ENCODE measurements at places on chromosomes 1 and 21.

- DNase-seq = peak; percentile 36
Observed at GRCh38 chr1:153728305-153729066, 636 bp downstream of the INTS3 start.

- no peak for DNase-seq
Observed at GRCh38 chr1:85681087-85681486, 27.1 kb downstream of the ZNHIT6 start.

GRCh38 chr1:41626616-41627375, 142.3 kb upstream of the EDN2 start:
- DNase-seq = peak; percentile 73

GRCh38 chr1:234222561-234223280, 150.5 kb upstream of the COA6 start:
- DNase-seq = no peak

DNA sequence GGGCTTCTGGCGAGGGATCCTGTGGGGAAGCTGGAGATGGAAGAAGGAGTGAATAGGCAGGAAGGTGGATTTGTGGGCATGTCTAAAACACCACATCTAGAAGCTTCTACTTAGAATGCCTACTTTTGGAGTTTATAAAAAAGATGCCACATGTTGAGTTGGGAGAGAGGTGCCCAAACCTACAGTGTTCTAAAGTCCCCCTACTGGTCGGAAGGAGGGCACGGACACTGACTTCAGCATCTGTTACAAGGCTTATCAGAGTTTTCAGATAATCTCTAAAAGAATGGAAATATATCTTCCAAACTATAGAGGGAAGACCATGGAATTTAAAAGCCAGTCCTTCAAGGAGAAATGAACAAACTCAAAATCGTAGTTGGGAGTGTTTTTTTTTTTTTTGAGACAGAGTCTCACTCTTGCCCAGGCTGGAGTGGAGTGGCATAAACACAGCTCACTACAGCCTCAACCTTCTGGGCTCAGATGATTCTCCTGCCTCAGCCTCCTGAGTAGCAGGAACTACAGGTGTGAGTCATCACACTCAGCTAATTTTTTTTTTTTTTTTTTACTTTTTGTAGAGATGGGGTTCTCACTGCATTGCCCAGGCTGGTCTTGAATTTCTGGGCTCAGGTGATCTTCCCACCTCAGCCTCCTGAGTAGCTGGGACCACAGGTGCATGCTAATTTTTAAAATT, 14.8 kb downstream of the IBA57 start:
- no peak for DNase-seq

GRCh38 chr1:3762151-3762872, 10.1 kb downstream of the CCDC27 start:
- DNase-seq = no peak

DNA sequence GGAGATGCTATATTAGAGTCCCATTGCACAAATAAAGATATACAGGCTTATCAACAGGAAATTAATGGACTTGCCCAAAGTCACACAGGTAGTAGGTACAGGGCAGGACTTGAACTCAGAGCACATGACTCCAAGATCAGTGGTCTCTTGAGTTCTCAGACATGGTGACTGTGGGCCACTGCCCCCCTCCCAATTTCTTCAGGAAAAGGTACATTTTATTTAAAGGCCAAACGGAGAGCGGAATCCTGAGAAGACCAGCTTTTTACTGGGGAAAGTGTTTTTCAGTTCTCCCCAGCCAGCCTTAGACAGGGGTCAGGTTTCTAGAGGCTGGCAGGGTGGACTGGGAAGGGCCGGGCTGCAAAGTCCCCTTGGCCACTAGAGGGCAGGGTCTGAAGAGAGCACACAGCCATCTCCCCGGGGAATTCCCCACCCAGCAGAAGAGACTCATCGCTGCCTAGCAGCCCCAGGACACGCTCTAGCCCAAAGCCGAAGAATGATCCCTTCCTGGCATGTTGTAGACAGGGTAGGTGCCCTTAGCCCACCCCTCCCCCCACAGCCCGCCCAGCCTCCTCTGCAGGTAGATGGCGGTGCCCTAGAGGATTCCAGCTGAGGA, 29.7 kb downstream of the ACP6 start:
- DNase-seq = peak; percentile 86

GRCh38 chr1:39183503-39184353, 20.8 kb upstream of the MACF1 start:
- DNase-seq = peak; percentile 86

DNA sequence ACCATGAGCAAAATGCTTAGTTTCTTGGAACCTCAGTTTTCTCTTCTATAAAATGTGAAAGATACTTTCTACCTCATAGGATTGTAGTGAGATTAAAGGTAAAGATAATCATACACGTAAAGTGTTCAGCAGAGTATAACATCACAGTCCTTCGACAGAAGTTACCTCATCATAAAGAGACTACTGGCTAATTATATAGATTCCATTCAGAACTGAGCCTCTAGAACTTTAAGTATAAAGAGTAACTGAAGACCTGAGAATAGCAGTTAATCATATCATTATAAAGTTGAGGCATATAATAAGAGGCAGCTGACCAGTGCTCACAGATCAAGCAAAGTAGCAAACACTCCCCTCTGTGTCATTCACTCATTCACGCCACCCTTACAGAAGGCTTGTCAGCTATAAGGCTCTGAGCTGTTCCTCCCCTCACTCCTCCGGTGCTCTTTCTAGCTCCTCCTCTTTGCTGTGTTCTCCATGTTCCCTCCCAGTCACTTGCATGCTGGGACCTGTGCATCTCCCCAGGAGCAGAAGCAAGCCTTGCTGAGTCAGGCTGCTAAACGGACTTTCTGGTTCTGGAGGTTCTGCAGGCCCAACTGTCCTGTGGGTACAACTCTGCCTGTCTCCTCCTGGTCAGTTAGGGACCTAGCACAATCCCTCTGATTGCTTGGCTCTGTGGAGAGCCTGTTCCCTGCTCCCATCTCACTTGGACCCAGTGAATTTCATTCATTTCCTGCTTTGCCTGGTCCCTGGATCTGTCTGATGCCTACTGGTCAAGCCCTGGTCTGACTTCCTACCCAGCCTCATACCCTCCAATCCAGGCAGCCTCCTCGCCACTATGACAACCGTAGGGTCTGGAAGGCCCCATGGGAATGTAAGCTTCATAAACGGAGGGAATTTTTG, 28.3 kb upstream of the LY9 start:
- DNase-seq = peak; percentile 65

- no peak for DNase-seq
Observed at GRCh38 chr1:245870698-245871097, 636.4 kb downstream of the SMYD3 start.

DNA sequence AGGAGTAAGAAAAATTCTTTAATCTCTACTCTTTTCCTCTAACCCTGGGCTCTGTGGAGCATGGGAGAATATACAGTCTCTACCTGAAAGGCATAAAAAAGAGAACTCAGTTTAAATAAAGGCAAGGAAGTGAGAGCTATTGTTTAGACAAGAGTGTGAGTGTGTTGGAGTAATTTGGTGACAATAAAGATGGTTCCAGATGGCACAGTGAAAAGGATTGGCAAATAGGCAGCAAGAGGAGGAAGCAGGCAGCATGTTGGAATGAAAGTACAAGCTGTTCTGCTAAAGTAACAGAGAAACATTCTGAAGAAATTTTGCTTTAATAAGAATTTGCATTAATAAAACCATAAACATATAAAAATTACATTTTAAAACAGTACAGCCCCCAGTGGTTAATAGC, 163.4 kb downstream of the DNM3 start:
- DNase-seq = no peak

GRCh38 chr1:205438213-205439158, 16.6 kb upstream of the LEMD1 start:
- no peak for DNase-seq

- peak; percentile 41 for DNase-seq
Observed at GRCh38 chr1:145846201-145846612, 777 bp downstream of the NUDT17 start.

- no peak for DNase-seq
Observed at GRCh38 chr1:44235808-44236207, 22.5 kb downstream of the DMAP1 start.

DNA sequence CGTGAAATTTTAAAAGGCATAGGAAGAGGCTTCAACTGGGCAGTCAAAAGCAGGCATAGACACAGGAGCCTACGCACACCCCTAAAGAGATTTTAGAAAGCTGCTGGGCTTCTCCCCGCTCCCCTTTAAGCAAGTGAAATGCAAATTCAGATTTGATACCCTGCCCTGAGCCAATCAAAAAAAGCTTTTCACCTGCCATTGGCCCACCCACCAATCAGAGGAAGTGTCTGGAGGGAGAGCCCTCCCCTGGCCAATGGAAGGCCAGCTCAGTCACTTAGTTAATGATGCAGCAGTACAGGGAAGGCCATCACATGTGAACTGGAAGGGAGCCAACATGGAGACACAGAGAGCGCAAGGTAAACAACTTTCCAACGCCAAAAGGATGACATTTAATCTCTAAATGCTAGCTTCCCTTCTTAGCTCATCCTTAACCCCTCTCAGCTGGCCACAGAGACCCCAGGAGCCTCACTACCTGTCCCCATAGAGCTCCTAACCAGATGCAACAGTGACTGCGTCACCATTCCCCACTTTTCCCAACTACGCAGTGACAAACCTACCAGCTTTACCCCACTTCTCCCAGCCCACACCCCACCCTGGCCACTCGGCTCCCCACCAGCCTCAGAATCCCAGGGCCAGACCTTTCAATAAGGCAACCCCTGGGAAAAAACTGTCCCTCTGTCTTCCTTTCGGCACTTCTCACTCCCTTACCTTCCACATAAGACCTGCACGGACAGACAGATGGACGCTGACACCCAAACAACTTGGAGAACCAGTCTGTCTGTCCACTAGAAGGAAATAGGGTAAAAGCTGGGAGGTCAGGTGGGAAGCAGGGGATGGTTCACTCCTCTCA, 71.0 kb downstream of the CD46 start:
- DNase-seq = peak; percentile 76

- peak; percentile 43 for DNase-seq
Observed at GRCh38 chr1:161258439-161259344, at the start of gene PCP4L1. Gene PCP4L1, plus strand, starts transcription at chr1:161258745. Its CDS starts 230 bp downstream, at chr1:161258975.

DNA sequence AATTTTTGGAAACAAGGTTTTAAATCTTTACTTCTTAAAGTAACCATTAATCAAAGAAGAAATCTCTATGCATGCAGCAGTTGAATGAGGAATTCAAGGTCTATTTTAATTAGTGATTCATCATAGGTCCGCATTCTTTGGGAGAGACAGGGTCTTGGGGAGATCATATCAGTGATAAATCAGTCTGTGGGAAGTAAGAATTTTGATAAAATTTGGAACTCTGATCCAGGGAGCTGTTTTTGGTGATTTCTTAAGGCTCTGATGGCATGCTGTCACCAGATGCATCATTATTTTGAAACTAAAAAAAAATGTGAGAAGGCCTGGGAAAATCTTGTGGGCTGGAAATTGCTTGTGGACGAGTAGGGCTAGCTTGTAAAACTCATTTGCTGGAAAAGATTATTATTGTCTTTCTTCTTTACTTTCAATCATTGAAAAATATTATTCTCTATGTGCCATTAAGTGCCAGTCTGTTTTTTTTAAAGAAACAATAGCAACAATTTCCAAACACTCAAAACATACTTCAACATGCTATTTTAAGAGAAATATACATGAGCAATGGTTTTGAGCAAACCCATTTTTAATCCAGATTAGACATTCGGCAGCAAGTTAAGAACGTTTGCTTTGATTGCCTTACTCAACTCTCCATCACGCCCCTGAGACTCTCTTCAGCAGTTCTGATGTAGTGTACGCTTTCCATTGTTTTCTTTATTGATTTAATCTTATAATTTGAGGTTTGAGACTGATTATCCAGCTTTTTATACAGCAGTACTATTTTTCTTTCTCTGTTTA, 62.6 kb downstream of the ZBTB18 start:
- DNase-seq = no peak

DNA sequence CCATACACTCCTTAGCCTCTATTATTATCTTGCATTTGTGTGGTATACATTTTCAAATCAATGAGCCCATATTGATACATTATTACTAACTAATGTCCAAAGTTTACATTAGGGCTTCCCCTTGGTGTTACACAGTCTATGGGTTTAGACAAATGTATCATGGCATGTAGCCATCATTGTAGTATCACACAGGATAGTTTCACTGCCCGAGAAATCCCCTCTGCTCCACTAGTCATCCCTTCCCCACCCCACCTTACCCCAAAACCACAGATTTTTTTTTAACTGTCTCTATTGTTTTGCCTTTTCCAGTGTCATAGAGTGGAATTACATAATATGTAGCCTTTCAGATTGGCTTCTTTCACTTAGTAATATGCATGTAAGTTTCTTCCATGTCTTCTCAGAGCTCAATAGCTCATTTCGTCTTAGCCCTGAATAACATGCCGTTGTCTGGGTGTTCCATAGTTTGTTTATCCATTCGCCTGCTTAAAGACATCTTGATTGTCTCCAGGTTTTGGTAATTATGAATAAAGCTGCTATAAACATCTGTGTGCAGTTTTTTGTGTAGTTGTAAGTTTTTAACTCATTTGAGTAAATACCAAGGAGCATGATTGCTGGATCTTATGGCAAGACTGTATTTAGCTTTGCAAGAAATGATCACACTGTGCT, 86.4 kb upstream of the LYST start:
- DNase-seq = peak; percentile 62

DNA sequence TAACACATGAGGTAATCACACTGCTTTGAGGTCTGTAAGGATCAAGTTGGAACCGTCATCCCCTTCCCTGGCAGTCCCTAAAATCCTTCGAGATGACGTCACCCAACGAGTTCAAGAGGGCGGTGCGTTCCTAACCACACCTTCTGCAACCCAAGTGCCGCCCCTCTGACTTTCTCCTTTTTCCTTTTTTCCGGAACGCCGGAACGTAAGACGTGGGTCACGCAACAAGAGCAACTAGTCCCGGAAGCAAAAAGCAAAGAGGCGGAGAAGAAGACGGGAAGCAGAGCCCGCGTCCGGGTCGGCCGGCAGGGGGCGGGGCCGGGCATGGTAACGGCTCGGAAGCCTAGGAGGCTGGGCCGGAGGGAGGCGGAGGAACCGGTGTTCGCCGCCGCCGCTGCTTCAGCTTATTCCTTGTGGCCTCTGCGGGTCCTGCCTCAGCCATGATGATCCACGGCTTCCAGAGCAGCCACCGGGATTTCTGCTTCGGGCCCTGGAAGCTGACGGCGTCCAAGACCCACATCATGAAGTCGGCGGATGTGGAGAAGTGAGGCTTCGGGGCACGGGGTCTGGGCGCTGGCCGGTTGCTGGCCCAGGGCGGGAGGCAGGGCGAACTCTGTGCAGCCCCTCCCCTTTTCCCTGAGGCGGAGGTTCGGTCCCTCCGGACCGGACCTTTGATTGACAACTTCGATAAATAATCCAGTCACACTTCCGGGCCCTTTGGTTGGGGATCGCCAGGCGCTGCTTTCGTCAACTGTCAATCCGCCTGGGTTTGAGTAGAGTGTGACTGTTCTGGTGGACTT, at the start of gene TIPRL:
Gene TIPRL, plus strand, starts transcription at position 325 of the 800 bp plus-strand sequence. Its CDS starts 116 bp downstream, at position 441.
- peak; percentile 95 for DNase-seq

- no peak for DNase-seq
Observed at GRCh38 chr1:162663086-162663485, 30.8 kb downstream of the DDR2 start.

DNA sequence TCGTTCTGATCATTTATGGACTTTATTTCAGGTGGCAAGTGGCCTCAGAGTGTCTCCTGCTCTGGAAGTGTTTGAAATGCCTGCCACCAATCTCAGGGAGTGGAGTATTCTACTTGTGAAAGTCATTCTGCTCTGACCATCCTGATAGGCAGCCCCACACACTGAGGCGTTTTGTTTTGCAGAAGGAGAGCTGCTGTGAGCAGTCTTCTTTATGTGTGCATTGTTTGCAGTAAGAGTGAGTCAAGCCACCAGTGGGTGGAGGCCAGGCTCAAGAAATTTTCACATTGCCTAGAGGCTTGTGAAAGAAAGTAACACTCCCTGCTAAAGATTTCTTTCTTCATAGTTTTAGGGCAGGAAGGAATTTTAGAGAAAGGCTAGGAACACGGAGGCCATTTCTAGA, 204.4 kb downstream of the SLC35F3 start:
- no peak for DNase-seq

GRCh38 chr1:151024540-151025146, 11.7 kb upstream of the BNIPL start:
- DNase-seq = peak; percentile 86
